Upper lobe of right lung (tissue), 1 donor: ENCODE measurements at places on chromosomes 1 and 21.

DNA sequence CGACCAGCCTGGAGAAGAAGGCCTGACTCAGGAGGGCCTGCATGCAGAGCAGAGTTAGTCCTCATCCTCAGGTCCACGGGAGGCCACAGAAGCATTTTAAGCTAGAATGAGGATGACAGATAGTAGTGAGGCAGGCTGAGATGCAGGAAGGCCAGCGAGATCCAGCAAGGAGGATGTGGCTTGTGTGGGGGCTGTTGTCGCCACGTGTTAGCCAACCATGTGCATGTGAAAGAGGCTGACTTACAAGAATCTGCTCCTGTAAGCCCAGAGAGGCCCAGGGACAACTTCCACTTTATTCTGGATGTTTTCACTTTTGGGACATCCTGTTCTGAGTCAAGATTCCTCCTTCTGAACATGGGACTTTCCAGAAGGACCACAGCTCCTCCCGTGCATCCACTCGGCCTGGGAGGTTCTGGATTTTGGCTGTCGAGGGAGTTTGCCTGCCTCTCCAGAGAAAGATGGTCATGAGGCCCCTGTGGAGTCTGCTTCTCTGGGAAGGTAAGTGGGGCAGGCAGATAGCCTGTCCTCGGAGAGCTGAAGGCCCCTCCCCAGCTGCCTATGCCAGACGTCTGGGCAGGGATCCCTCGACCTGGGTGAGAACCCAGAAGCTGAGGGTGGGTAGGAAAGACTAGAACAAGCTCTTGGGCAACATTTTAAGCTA is at the start of gene SLAMF8:
SLAMF8 (plus strand) TSS at position 433 of the 661 bp plus-strand sequence; CDS start at position 459, 26 bp downstream.
- peak; percentile 74 for DNase-seq

GRCh38 chr1:158121604-158122254 is 59.0 kb upstream of the CD1D start:
- no peak for DNase-seq

DNA sequence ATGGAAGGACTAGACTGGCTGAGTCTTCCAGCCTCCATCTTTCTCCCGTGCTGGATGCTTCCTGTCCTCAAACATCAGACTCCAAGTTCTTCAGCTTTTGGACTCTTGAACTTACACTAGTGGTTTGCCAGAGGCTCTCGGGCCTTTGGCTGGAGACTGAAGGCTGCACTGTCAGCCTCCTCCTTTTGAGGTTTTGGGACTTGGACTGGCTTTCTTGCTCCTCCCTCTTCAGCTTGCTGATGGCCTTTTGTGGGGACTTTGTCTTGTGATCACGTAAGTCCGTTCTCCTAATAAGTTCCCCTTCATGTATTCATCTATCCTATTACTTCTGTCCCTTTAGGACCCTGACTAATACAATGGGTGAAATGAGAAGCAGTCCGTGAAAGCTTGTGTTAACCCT is 196.4 kb downstream of the KAZN start:
- no peak for DNase-seq

GRCh38 chr1:61233121-61233660 is 150.8 kb downstream of the NFIA start:
- no peak for DNase-seq

DNA sequence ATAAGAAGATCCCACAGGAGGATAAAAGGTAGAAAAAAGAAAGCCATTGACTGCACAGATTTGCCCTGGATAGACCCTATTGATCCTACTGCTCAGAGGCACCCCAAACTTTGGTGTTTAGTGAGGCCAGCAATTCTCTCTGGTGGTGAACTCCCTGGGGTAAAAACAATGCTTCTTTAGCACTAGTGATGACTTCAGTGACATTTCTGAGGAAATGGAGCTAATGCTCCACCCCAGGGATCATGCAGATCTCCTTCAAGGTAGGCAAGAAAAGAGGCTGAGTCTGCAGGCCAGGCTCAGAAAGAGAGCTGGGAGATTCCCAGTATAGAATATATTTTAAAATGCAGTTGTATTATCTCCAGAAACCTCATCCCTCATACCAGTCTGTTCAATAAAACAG is 140.3 kb downstream of the LMX1A start:
- DNase-seq = no peak

DNA sequence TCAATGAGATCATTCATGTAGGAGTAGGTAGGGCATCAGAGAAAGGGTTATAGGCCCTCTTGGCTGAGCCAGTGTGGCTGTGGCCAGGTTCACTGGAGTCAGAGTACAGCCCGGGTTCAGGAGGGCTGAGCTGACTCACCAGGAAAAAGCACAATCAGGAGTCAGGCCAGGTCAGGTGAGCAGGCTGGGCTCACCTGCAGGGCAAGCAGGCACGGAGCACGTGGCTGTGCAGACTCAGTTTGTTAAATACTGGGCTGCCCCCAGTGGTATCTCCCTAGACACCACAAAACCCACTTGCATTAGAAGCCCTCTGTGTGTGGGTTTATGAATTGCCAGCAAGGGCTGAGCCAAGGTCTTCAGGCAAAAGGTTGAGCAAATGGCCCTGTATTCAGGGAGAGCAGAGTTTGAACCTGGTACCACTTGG is 122.1 kb upstream of the SERBP1 start:
- DNase-seq = no peak

GRCh38 chr21:44517175-44517899 is 22.7 kb downstream of the KRTAP10-1 start:
- peak; percentile 60 for DNase-seq

GRCh38 chr1:39361446-39361845 is 130.0 kb upstream of the BMP8A start:
- no peak for DNase-seq

DNA sequence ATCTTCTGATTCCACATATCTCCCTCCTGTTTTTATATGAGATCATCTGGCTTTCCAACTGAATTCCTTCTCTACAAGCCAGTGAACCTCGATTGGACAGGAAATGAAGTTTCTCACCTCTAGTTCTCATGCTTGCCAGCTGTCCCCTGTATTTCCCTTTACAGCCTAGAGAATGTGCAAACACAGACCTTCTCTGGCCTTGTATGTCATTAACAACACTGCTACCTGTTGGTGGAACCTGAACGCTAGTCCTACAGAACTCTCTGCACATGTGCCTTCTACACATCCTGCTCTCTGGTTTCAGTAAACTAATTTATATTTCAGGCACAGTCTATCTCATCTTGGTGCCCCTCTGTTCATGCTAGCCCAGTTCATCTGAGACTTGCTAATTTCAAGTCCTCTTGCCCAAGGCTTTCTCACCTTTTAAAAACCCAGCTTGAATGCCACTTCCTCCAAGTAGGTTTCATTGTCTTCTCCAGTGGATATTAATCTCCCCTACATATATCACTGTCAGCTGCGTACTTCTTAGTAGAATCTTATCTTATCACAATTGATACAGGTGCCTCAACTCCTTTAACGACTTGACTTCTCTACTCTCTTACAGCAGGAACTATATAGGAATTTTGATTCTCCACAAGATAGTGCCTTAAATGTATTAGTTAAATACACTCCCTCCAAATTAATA is 549.9 kb downstream of the PLPP3 start:
- DNase-seq = no peak
